ENCODE measurements at places on chromosomes 16 and 17.

DNA sequence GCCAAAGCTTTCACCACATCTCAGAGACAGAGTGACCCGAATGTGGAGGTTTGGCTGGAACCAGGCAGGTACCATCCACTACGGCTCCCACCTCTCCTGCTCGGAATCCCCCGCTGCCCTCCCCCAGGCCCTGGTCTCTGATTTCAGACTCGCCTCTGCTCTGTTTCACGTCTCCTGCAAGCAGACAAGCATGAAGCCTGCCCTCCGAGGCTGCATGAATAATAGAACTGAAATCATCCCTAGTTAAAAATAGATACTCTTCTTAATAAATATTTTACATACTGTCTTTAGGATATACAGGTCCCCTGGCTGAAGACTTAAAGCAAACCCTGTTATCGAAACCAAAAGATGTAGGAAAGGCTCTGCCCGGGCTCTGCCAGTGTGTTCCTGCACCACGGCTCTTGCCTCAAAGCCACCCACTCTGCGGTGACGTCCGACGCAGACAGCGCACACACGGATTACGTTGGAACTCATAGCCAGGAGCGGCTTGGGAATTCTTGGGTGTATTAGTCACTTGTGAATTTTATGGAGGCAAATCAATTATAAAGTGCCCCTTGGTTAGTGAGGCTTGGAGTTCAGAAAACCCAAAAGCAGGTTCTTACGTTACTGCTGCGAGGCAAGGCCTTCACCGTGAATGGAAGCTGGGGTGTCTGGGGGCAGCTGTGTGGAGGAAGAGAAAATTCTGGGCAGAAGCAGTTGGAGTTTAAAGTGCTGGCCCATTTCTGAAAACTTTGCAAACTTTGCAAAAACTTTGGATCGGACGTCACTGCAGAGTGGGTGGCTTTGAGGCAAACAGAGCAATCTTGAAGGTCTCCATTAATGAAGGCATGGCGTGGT lies 25.6 kb upstream of the NPTX1 start:
- DNase-seq = no peak

GRCh38 chr16:27204312-27204915 lies 1.1 kb downstream of the KDM8 start:
- DNase-seq = no peak

GRCh38 chr17:57945996-57946797 lies 9.0 kb downstream of the CUEDC1 start:
- DNase-seq = no peak

DNA sequence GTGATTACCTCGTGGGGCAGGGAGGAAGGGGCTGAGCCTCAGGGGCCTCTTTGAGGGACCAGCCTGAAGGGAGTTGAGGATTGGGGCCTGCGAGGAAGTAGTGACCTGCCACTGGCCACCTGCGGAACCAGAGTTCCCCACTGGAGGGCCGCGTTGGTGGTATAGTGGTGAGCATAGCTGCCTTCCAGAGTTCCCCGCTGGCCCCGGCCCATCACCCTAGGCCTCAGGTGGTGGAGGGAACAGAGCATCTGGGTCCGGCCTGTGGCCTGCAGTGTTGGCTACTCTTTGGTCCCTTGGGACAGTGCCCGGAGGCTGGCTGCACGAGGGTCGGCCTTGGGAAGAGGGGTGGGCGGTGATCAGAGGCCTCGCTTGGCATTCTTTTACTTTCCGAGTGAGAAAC lies 20.5 kb downstream of the MGAT5B start:
- DNase-seq = no peak

GRCh38 chr17:1904273-1905182 lies 74.7 kb downstream of the RPA1 start:
- DNase-seq = no peak

All from activated effector memory CD4-positive, alpha-beta T cell treated with anti-CD3 and anti-CD28 coated beads, Interleukin-2, amount 50 U/mL, for 16 hours (primary cell).